Foreskin fibroblast (primary cell): ENCODE measurements at places on chromosomes 6 and 20.

- DNase-seq = no peak
Observed at GRCh38 chr6:11485271-11485670, 52.3 kb upstream of the TMEM170B start.

GRCh38 chr20:49567421-49568277 is at the start of gene PTGIS:
PTGIS (minus strand) TSS chr20:49568137; CDS start chr20:49568116, 21 bp downstream.
- no peak for DNase-seq

DNA sequence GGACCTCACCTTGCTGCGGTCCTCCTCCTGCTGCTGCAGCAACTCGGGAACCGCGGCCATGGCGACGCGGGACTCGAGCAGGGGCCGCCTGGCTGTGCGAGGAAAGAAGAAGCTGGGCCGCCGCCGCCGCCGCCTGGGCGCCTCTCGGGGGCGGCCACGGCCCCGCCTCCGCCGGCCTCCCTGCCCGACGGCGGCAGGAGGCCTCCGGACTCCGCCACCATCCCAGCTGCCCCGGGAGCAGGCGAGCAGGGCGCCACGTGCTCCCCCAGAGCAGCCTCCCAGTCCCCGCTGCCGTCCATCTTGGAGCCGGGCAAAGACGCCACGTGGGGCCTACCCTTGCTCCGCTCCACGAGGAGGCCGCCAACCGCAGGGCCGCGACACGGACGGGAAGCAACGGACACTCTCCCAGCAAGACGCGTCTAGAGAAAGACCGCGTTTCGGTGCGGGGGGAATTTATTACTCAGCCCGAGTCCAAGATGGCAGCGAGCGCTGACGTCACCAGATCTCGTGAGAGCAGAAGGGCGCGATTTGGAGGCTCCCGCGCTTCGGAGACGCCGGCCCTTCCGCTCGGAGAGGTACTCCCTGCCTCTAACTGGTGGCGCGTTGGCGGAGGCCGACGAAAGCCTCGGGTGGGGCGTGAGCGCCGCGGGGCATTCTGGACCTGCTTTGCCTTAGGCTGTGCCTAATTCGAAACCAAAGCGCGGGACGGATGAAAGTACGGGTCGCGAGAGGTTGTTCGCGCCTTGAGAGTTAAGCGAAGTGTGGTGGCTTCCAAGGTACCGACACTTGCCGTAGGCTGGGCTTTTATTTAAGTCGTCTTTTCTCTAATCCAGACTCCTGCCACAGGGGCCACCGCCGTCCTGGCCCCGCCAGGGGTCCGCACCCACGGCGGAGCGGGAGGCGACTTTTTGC is at the start of the genes MGME1 and SNX5:
MGME1 (plus strand) TSS at position 653 of the 912 bp plus-strand sequence. CDS start 842 bp downstream, outside the sequence.
SNX5 (minus strand) TSS at position 429 of the 912 bp plus-strand sequence; CDS start at position 60, 369 bp downstream.
- peak; percentile 100 for DNase-seq

DNA sequence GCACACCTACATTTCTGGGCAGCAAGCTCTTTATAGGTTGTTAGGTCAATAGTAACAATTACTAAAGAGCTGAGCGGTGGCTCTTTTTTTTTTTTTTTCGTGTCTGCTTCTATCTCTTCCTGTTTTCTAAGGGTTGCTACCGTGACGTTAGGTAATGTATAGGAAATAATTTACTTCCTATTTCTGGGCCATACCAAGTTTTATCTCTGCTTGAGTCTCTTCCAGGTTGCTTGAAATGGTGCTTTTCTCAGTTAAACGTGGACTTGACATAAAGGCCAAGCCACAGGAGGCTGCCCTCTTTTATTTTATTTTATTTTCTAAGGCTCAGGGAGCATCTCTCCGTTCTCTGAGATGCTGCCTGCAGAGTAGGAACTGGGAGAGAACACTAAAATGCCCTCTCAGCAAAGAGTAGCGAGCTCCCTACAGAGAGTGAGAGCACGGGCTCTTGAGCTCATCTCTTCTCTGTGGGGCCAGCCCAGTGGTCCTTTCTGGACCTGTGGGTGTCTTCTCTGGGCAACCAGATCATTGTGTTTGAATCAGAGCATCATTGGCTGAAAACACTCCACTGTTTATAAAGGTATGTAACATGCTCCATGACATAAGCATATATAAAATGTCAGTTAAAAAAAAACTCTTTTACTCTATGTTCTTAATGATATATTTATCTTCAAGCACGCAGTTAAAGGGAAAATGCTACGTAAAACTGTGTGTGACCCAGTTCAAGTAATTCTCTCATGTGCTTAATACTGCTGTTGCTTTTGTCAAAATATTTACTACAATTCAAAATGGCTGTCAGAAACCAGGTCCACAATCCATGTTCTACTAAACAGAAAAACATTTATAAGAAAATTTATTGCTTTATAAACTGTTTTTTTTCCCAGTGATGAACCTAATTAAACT is at the start of gene ZNF831:
ZNF831 (plus strand) TSS at position 191 of the 900 bp plus-strand sequence. CDS start 27,199 bp downstream, outside the sequence.
- no peak for DNase-seq

DNA sequence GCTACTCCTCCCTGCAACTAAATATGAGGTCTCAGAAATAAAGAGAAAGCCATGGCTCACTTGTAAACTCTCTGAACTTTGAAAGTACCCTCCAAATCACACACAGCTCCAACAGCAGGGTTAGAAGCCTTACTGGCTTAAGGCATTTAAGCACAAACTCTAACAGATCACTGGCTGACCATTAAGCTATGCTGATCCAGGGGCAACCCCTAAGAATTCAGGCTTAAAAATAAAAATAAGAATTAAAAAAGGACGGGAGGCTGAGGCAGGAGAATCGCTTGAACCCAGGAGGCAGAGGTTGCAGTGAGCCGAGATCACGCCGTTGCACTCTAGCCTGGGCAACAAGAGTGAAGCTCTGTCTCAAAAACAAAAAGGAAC is 21.8 kb downstream of the HLA-E start:
- no peak for DNase-seq

DNA sequence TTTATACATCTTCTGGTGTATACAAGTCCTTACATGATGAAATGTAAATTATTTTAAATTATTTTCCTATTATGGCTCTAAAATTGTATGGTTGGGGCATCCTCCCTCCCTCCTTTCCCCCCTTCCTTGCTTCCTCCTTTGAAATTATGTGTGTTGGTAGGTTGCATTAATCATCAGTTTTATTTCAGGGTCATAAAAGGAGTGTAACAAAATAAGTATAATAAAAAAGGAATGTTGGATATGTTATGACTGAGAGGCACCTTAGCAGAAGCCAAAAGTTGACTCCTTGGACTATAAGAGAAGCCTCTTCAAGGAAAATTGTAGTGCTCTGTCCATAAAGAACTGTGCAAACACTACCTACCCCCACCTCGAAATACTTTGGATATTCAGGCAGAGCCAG is 46.6 kb upstream of the PTPRK start:
- peak; percentile 15 for DNase-seq

DNA sequence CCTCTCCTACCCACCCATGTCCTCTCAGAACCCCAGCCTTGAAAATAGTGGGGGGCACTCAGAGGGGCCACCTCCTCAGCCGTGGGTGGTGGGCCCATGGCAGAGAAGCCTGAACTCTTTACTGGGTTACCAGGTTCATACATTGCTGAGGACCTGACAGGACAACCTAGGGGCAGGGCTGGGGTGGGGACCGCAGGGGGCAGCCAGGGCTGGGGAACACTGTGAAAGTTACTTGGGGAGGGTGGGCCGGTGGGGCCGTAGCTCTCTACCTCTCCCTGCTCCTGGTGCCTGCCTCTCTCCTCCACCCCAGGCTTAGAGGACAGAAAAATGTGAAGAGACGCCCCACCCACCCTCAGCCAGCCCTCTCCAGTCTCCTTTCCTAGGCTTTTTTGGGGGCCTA is 15.4 kb downstream of the MDFI start:
- no peak for DNase-seq
